Left kidney (tissue), 8 donors: ENCODE measurements at places on chromosomes 16 and 17. TPM values are rescaled to one million over a fixed set of nuclear protein-coding genes. Genes with fewer than 3 reads are reported as not detected.

ABCC12 gene
- polyA plus RNA-seq: 0.13 TPM

TP53TG3E gene
- not detected for polyA plus RNA-seq

E4F1 gene
- polyA plus RNA-seq: 14.7 TPM

- no peak for DNase-seq
Observed at GRCh38 chr16:86022381-86022960, 123.5 kb downstream of the IRF8 start.

GRCh38 chr17:9363440-9364350 is 211.9 kb downstream of the STX8 start:
- no peak for DNase-seq

DNA sequence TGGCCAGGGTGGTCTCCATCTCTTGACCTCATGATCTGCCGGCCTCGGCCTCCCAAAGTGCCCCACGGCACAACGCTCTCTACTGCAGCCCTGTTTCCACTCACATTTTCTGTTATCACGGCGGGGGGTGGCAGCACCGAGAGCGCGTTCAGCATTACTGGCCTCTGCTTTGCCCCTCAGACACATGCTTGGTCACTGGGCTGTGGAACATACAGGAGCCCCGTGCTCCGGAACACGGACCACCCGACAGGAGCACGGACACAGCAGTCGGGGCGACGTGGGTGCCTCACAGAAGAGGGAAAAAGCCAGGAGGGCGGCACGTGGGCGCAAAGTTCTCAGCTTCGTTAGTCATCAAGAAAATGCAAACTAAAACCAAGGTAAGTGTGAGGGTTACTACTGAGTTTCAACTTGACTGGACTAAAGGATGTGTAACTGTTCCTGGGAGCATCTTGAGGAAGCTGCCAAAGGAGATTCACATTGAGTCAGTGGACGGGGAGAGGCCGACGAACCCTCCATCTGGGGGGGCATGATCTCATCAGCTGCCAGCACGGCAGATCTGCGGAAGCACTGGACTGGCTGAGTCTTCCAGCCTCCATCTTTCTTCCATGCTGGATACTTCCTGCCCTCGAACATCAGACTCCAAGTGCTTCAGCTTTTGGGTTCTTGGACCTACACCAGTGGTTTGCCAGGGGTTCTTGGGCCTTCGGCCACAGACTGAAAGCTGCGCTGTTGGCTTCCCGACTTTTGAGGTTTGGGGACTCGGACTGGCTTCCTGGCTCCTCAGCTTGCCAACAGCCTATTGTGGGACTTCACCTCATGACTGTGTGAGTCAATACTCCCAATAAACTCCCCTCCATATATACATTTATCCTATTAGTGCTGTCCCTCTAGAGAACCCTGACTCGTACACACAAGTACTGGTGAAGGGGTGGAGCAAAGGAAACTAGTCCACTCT is 106.8 kb downstream of the ZNF778 start:
- no peak for DNase-seq

DNA sequence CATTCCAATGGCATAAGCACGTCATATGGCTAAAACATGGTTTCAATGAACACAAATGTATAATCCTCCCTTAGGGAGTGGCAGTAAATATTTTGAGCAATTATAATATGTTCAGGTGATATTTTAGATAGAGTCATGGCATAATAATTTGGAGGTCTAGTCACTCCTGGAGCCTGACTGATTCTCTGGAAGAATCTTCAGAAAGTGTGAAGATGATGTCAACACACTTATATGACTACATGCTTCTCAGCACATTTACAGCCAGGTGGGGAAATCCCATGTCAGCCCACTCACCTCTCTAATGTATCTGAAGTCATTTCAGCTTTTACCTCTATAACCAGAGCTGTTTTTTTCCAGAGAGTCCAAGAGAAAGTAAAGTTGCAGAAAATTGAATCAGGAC is 474.8 kb downstream of the SHISA9 start:
- DNase-seq: no peak
